Stimulated activated CD4-positive, alpha-beta T cell treated with anti-CD3 and anti-CD28 coated beads, Interleukin-12 subunit alpha, Interleukin-12 subunit beta, amount 100 ng/mL, for 48 hours (primary cell): ENCODE measurements at places on chromosomes 4 and X.

- no peak for DNase-seq
Observed at GRCh38 chr4:145788755-145789154, 108.8 kb downstream of the C4orf51 start.

- DNase-seq = no peak
Observed at GRCh38 chrX:136228839-136229207, 22.4 kb downstream of the MAP7D3 start.

GRCh38 chrX:129145385-129145784 is 377.9 kb downstream of the SMARCA1 start:
- DNase-seq = no peak

DNA sequence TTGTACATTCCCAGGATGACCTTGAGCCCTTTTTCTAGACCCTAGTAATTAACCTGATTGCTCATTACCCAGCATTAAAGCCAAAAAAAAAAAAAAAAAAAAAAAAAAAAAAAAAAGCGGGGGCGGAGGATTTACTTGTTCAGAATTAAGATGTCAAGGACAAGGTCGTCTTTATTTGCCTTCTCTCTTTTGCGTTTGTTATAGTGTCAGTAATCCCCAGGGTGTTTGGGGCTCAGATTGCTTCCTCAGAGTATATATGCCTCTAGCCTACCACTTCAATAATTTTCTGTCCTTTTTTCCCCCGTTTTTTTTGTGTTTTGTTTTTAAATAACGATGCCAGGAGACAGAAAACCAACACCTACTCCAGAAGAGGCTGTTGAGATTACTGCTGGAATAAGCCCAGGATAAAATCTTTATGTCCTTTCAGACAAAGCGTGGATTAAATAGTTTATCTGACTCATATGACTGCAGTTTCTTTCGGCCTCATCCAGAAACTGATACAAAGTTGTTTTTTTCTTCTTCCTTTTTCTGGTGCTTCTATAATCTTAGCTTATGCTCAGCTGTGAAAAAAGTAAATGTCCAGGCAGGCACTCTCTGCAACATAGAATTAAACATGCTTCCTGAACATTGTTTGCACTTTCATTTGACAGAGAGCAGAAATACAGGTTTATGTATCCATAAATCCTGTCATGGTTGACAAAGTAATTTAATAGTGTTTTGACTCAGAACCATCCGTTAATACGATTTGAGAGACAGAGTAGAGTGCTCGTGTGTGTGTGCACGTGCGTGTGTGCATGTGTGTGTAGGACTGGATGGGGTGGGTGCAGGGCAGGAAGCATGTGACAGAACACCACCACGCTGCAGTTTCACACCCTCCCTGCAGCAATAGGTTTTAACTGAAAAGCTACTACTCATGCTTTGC is 138.6 kb downstream of the AFF1 start:
- DNase-seq = peak; percentile 57

- DNase-seq = no peak
Observed at GRCh38 chrX:25427873-25428555, 412.2 kb upstream of the ARX start.

DNA sequence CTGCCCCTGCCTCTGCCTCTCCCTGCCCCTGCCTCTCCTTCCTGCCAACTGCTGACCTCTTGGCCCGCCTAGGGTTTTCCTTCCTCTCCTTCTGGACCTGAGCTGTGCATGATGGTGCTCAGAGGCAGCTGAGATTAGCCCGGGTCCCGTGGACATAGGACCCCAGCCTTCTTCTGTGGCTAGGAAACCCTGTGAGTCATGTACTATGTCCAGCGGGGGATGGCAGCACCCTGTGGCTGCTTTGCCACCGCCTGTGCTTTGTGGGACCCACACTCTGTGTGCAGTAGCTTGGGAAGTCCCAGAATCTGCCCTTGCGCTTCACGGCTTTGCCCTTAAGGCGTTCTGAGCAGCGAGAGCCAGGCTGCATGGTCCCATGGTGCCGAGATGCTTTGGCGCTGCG is 105.5 kb upstream of the PSAPL1 start:
- no peak for DNase-seq

GRCh38 chrX:15405846-15406245 is 21.6 kb upstream of the VEGFD start:
- DNase-seq = no peak

DNA sequence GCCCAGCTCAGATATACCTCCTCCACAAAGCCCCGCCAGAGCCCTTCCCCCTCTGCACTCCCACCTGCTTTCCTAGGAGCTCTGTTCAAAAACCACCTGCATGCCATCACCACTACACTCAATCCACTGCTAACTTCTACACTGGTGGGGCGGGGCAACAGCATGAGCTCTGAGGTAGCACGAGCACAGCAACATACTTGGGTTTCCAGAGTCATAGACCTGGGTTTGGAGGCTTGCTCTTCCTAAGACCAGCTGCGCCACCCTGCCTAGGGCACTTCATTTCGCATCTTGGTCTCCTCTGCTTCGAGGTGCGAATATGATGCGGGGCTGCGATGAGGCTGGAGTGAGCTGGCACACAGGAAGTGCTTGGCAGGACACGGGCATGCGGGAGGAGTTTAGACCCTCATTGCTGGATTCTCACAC is 3.6 kb downstream of the SASH3 start:
- no peak for DNase-seq

- DNase-seq = no peak
Observed at GRCh38 chr4:105356194-105356593, 117.7 kb downstream of the PPA2 start.

GRCh38 chr4:98509721-98510120 is 148.7 kb downstream of the TSPAN5 start:
- no peak for DNase-seq

DNA sequence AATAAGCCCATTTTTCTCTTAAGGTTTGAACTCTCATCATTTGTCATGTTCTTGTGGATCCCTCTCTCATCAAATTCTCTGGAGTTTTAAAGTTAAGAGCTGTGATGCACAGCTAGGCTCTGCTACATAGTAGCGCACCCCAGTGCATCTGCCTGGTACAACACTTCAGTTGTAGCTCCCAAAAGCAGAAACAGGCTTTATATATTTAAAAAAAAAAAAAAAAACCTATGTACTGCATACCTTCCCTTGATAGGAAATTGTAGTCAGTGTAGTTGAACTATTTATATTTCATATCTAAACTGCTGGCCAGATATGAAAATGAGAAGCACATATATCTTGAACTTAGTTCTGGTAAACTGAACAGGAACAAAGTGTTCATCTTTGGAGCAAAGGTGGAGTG is 131.4 kb downstream of the KLHL13 start:
- no peak for DNase-seq

- no peak for DNase-seq
Observed at GRCh38 chrX:106898462-106898861, 4.7 kb downstream of the RIPPLY1 start.

DNA sequence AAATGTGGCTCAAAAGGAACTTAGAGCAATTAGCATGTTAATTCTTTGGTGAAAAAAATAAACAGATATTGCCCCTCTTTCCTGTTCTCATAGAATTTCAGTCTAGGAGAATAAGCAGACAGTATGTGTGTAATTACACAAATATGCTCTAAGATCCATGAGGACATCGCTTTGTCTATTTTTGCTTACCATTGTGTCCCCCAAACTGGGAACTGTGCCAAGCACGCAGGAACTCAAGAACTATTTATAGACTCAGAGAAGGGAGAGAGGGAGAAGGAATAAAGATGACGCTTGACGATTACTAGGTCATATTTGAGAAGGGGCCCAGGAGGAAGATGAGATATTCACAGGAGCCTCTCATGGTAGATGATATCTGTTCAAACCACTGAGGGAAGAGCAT is 692.6 kb downstream of the RAB28 start:
- DNase-seq = no peak

- DNase-seq = no peak
Observed at GRCh38 chr4:160265836-160266235, 1163.0 kb downstream of the RAPGEF2 start.

DNA sequence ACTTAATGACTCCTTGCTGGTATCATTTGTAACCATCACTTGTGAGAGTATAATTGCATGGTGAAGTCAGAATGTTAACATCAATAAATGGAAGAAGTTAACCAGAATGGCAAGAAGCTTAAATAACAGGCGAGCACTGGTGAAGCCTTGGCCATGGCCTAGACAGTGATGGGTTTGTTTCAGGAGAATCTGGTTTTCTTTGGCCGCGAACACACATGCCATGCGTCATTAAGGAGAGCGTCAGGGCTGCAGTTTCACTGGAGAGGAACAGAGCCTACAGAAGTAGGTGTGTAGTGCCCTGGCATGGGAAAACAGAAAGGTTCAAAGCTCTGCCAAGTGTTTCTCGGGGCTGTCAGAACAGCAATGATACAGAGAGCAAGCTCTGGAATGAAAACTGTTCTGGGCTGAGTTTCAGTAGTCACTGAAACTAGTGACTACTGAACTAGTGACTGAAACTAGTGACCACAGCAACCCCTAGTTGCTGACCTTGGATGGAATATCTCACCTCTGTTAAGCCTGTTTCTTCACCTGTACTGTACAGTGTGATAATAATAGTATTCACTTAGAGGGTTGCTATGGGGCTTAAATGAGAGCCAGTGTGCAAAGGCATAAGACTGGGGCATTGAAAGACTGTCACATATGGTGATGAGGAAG is 93.8 kb downstream of the C4orf51 start:
- no peak for DNase-seq

DNA sequence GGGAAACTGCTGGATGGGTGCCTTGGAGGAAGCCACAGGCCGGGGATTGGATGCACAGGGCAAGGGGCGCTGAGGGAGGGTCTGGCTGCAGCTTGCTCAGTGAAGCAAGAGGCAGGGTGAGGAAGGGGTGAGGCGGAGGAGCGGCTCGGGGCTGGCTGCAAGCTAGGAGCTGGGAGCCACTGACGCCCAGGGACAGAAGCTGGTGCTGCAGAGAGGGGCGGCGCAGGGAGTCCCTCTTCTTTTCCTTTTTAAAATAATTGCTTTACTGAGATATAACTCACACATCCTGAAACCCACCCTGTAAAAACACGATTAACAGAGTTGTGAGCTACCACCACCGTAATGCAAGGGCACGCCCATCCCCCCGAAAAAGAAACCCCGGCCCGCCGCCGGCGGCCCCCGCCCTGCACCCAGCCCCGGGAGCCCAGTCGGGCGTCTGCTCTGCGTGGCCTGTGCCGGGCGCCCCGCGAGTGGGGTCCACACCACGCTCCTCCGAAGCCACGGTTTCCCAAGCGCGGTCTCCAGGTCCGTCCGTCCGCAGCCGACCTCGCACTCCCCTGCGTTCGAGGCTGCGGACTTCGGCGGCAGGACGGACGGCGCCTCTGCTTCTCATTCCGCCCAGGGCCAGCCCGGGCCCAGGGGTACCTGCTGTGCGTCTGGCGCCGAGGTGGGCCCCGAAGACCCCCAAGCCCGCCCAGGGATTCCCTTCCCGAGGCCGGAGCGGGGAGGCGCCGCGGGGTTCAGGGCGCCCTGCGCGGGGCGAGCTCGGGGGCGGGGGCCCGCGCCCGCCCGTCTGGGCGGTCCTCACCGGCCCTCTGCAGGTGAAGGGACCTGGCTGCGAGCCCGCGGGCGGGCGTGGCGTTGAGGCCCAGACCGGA is 866 bp upstream of the UVSSA start:
- DNase-seq = peak; percentile 16

DNA sequence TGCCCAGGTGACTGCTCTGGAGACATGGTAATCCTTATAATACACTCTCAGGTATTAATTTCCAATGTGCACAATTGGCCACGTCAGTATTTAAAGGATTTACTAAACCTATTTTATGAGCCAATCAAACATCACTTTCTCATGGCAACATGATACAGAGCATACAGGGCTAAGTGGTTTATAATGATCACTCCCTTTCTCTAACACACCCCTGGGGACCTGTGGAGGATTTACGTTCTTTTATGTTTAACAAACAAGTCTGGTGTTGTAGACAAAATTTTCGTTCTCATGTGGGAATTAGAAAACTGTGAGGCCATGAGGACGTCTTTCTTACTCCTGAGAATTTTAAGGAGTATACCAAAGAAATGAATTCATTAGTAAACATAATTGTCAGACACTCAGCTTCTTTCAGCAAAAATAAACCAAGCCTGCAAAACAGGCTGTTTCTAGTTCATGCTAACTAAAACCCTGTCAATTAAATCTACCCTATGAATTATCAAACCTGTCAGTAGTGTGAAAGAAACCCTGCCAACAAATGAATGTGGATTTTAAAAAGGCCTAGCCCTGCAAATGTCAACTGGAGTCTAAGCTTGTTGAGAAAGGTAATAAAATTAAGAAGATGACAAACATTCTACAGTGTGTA is 155.8 kb downstream of the PDGFC start:
- no peak for DNase-seq

- DNase-seq = no peak
Observed at GRCh38 chr4:107774681-107775080, 50.1 kb upstream of the SGMS2 start.

- DNase-seq = no peak
Observed at GRCh38 chrX:12239356-12240082, 101.2 kb downstream of the FRMPD4 start.

- DNase-seq = no peak
Observed at GRCh38 chr4:139599594-139600374, 43.8 kb upstream of the SETD7 start.

- DNase-seq = no peak
Observed at GRCh38 chr4:136505020-136505419, 1027.3 kb downstream of the PCDH18 start.

- no peak for DNase-seq
Observed at GRCh38 chr4:113059449-113060182, 10.2 kb downstream of the ANK2 start.

- no peak for DNase-seq
Observed at GRCh38 chr4:127732623-127733328, 2.6 kb downstream of the SLC25A31 start.

DNA sequence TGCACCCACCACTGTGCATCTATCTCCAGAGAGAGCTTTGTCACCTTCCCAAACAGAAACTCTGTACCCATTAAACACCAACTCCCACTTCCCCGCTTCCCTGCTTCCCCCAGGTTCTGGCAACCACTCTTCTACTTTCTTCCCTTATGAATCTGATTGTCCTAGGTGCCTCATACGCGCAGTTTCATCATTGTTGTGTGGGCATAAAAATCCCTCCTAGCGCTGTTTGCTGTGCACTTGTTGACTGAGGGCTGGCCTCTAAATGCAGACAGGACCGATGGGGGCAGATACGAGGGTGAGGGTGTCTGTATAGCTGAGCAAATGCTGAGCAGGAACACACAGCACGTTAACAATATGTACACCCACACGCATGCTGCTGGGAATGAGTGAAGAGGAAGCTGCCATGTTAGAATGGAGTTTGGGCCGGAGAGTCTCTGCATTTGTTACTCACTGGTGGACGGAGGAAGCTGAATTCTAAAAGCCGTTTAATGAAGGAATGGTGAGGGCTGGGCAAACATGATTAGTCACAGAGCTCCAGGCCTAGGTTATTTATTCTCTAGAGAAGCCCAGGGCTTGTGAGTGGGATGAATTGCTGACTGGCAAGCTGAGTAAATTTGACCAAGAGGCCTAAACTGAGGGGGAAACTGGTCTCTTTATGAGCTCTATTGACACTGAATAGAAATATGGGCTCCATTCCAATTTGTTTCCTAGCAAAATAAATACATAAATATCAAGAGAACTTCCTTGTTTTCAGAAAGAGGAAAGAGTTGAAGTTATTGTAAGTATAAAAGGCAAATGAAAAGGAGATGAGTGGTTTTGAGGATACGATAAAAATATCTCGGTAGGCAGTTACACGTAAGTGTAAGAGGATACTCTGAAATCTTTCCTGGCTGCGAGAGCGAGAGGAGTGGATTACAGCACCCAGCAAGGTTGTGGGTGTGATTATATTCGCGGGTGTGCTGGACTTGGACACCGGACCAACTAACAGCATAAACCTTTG is 95.9 kb upstream of the RPS6KA3 start:
- DNase-seq = no peak
